ENCODE measurements at places on chromosomes 1 and 21.

DNA sequence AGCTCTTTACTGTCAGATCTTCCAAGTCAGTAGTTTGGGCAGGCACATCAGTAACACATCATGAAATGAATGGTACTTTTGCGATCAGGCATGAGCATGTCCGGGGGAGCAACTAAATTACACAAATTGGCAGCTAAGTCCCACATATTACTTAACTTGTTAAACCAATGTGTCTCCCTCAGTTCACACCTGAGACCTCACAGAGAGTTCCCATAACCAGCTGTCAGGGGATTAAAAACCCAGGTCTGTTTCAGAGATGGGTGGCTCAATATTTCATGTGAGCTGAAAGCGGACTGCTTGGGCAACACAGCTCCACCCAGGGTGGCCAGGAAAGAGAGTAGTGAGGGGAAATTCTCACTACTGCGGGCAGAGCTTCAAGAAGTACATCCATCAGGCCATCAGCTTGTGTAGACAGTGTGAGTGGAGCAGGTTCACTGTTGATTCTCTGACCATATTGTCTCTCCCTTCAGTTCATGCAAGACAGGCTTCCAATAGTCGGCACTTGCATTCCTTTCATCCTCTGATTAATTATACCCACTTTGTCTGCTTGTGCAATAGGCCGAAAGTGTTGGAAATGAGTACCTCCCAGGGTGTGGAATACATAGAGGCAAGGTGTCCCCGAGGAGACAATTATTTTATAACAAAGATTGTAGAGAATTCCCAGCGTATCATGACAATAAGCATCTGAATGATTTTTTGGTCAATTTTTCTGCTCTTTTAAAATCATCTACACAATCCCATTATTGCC lies 139.9 kb downstream of the PTGER3 start:
- DNase-seq = no peak

GRCh38 chr1:11434926-11435325 lies 44.0 kb upstream of the DISP3 start:
- DNase-seq = no peak

- DNase-seq = no peak
Observed at GRCh38 chr1:78492386-78492950, 1.7 kb downstream of the PTGFR start.

DNA sequence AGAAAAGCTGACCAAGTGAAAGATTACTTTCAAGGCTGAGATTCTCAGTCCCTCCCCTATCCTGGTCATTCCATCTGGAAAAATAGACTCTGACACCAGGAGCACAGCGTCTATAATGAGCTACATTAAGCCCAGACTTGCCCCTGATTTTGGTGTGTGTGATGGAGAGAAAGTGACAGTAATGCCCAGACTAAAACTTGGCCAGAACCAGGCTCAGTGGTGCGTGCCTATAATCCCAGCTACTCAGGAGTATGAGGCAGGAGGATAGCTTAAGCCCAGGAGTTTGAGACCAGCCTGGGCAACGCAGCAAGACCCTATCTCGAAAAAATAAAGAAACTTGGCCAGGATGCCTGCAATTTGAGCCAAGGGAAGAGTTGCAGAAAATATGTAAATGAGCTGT lies 15.9 kb downstream of the PLEKHA6 start:
- DNase-seq = no peak

DNA sequence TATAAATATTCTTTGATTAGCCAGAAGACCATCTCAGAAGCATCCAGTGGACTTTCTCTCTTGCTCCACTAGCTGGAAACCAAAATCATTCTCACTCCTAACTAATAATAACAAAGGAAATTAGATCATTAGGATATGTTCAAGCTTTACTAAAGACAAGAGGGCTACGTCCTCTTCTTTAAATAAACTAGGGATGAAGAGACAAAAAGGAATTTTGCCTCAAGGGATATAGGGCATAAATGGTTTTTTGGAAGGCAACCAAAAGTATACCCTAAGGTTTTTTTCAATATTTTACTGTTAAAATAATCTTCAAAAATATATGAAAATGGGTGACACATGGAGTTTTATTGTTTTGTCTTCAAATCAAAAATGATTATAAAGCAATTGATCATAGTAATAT lies 745.8 kb downstream of the MRPL39 start:
- DNase-seq = no peak

GRCh38 chr1:178571807-178572206 lies 58.9 kb downstream of the TEX35 start:
- DNase-seq = no peak

DNA sequence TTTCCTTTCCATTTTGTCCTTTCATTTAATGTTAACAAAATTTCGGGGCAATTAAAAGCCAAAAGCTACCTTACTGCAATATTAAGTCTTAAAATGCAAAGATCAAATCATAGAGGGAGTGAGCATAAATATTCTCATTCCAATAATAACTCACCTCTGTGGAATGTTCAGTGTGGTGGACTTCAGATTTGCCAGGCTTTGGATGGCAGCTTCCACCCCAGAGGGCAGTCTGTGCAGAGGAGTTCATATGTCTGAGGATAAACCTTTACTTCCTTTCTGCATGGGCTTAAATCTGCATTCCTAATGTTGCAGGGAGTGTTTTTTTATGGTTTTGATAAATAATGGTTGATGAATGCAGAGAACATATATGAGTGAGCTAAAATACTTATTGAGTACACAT lies 16.3 kb downstream of the KIAA0040 start:
- DNase-seq = no peak

DNA sequence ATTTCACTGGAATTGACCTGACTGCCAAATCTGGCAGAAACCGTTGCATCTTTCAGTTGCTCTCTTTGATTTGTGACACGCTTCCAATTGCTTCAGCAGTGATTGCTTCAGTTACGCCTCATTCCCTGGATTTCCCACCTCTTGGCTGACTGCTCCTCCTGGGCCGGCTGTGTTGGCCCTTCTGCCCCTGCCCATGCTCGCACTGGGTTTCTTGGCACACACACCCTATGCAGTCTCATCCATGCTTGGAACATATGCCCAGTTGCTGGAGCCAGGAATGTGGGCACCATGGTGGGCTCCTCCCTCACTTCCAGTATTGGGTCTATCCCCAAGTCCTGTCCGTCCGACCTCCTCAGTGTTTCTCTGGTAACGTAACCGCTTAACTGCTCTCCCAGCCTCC lies 2.2 kb upstream of the ZBTB21 start:
- DNase-seq = no peak

- no peak for DNase-seq
Observed at GRCh38 chr1:63675420-63675931, 82.3 kb downstream of the PGM1 start.

DNA sequence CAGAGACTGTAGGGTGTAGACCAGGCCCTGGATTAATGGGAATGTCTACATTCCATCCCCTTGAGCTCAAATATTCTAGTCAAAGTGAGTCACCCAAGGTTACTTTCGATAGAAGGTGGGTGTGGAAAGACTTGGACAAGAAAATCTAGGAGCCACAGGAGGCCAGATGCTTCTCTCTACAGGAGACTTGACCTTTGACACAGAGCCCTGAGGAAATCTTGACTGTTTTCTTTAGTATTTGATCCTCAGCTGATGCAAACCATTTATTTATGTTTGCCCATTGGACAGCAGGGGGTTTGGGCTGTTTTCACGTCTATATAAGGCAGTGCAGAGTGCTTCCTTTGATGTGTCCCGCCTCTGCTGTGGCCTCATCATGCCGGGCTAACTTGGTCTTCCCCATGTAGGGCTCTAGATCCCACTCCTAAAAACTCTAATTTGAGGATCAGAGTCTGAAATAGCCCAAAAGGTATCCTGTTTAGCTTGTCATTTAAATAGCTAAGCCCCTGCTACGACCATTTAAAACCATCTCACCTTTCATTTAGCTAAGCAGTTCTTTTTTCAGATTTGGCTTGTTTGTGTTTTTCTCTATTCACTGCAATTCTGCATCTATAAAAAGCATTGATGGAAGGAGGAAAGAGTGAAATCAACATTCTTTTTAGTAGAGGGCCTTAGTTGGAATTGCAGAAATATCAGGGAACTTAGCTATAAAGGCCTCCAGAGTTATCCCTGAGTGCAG lies 15.5 kb upstream of the MAP3K7CL start:
- no peak for DNase-seq

- DNase-seq = no peak
Observed at GRCh38 chr1:60867782-60868181, 214.6 kb upstream of the NFIA start.

- no peak for DNase-seq
Observed at GRCh38 chr1:2506901-2507565, 19.4 kb downstream of the PANK4 start.

GRCh38 chr21:43740497-43741156 lies 21.7 kb downstream of the PDXK start:
- no peak for DNase-seq

DNA sequence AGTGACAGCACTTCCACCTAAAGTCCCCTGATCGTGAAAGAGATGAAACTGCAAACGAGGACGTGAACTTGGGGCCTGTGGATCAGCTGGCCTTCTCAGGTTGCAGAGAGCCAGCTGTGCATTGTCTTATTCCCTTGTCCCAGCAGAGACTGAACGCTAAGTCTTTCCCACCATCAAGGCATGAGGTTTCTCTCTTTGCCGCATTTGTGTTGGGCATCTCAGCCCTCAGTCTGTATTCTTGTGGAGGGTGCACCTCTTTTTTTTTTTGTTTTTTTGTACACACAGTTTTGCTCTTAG lies 71.4 kb downstream of the KIF26B start:
- DNase-seq = no peak

GRCh38 chr1:1179983-1180861 lies 6.5 kb downstream of the TTLL10 start:
- no peak for DNase-seq

DNA sequence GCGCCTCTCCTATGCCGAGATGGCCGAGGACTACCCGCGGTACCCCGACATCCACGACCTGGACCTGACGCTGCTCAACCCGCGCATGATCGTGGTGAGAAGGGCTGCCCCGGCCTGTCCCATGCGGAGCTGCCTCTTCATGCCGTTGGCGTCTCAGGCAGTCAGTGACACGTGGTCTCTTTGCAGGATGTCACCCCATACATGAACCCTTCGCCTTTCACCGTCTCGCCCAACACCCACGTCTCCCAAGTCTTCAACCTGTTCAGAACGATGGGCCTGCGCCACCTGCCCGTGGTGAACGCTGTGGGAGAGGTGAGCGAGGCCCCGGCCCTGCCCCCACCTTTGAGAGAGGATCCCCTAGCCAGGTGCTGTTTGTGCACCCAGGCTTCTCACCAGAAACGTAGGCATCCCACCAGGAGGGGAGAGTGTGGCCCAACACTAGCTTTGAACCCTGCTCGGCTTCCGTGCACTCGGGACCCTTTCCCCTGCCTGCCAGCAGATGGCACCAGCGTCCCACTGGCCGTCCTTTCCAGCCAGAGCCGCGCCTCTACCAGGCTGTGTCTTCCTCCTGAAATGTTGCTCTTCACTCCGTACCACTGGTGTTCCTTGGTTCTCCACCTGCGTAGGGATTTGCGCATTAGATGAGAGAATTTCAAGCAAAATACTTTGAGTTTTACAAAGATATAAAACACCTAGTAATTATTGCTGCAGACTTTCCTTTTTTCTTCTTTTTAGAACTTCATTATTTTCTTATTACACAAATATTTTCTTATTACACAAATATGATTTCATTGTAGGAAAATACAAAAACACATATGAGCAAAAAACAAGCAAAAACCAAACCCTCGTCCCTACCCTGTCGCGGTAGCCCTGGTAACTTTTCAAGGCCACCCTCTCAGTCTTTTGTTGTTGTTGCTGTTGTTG lies 9.0 kb downstream of the NPPA start:
- no peak for DNase-seq

DNA sequence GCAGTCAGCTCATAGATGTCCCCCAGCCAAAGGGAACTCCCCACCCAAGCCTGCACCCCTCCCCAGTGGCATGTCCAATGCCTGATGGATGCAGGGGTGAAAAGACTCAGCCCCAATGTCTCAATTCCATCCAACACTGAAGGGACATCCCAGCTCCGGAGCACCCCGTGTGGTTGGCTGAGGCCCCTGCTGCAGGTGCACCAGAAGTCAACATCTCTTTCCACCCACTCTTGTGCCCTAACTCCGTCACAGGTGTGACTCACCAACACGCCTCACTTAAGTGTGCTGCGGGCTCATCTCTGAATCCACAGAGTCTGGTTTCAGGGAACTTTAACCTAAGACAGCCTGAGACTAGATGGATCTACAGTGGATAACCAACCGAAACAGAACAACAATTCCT lies 40.9 kb upstream of the ZBTB18 start:
- DNase-seq = no peak

- no peak for DNase-seq
Observed at GRCh38 chr21:36541721-36542139, 61.8 kb upstream of the CLDN14 start.

DNA sequence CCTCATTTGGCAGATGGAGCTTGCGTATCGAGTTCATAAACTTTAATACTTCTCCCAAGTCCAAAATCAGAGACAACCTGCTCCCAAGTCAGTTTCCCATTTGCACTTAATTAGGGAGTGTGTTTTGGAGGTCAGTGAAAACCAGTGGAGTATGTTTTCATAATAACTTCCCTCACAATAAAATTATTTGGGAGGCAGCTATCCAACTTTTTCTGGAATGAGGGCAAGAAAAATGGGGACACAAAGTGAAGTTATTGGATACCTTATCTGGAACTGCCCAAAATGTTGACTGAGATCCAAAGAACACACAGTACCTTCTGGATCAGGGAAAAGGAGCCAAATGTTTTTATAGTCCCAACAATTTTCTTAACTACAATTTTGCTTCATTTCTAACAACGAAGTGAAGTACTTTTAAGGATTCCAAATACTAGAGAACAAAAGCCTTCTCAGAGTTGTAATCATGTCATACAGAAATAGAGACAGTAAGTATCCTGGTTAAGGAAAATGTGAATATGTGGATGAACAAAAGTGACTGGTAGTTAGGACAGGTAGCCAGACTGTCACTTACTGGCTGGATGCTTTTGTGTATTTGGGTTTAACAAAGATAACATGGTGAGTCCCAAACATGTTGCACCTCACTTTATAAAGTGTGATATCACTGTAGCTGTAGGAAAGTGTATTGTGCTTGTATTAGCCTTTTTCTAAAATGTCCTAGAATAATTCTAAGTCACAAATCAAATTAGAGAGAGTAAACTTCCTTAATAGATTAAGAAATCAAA lies 325.0 kb downstream of the HLX start:
- DNase-seq = no peak

DNA sequence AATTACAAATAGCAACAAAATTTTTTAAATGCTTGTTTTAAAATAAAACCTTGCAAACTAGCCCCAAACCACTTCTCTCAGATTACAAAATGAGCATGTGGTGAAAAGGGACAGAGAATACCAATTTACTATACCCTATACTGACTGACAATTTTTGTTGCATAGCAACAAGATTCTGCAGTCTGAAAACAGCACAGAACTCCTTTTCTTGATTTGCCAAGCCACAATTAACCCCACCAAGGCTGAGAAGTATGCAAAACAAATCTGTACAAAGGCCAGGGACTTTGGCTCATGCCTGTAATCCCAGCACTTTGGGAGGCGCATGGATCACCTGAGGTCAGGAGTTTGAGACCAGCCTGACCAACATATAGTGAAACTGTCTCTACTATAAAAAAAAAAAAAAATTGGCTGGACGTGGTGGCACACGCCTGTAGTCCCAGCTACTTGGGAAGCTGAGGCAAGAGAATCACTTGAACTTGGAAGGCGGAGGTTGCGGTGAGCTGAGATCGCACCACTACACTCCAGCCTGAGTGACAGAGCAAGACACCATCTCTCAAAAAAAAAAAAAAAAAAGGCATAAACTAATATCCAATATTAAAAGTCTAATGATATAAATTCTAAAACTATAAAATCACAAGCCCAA lies 21.8 kb downstream of the ENAH start:
- DNase-seq = no peak

Data from cortex of kidney (tissue), 1 donor.